ENCODE measurements at places on chromosomes 12 and 14.
A peak's percentile ranks its signal among the peaks of the same experiment; 100 is the strongest.

DNA sequence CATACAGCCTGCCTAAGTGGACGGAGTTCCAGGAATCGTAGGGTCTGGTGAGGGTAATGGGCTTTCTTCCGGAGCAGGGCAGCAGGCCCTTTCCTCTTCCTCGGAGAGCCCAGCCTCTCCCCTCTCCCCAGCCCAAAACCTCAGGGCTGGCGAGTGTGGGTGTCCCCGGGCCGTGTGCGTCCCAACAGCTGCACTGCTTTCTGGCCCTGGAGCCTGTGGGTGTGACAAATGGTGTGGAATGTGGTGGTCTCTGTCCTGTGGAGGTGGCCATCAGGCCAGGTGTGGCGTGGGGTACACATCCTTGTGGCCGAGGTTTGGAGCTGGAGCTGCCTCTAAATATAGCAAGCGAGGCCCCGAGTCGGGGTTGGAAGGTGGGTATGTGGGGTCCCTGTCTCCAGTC lies 8.5 kb downstream of the ORAI1 start:
- DNase-seq, result no peak

DNA sequence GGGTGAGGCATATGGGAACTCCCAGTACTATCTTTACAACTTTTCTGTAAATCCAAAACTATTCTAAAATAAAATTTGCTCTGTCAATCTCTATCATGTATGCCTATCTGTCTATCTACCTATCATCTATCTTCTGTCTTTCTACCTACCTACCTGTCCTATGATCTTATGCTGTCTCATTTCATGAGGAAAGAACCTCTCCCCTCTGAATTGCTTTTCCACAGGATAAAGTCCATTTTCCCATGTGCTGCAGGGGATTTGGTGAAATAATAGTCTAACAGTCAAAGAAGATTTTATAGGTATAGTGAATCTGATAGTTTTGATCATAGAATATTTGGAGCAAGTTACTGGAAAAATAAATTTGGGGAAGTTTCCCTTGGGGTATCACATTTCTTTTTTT lies 86.8 kb upstream of the RIC8B start:
- no peak for DNase-seq

DNA sequence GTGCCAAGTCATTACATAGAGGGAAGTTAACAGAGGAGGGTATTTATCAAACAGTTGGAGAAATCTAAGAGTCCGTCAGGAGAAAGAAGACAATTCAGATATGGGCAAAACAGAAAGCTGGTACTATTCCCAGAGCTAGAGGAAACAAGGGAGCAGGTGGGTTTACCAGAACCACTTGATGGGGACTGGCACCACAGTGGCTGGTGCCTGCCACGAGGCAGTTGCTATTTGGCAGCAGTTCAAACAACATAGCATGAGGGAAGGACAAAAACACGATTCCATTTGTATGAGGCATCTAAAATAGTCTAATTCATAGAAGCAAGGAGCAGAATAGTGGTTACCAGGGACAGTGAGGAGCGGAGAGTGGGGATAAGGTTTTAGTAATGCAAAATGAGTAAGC lies 24.6 kb upstream of the KLRD1 start:
- no peak for DNase-seq

GRCh38 chr12:108063192-108063591 lies 65.9 kb upstream of the WSCD2 start:
- no peak for DNase-seq

DNA sequence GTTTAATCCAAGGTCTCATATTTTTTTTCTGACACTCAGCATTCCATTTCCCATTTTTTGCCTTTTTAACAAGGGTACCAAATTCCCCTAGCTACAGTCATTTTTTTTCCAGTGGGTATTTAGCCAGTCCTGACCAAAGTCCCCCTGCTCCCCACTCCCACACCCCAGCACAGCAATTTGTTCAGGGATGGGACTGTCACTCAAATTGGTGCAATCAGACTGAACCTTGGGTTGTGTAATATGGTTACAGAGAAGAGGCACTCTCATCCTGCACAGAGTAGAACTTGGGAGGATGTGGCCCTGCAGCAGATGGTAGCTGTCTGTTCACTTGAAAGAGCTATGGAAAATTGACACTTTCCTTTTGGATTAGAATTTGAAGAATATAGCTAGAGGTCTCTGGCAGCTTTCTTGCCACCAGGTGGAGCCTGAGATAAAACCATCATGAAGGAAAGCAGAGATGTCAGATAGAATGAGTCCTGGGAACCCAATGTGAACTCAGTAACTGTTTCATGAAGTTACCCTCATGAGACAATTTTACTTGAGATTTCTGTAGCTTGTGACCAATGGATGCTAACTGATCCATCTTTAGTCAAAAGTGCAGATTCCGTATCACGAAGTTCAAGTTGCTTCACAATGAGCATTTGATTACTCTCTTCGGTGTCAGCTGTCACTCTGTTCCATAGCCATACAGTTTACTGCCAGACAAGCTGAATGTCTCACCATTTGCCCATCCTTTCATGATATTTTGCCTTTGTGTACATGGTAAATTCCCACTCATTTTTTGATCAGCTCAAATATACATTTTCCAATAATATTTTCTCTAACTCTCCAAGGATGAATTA lies 394.0 kb upstream of the SYT1 start:
- DNase-seq, result peak; percentile 9

GRCh38 chr12:128940090-128940888 lies 87.0 kb downstream of the GLT1D1 start:
- no peak for DNase-seq

DNA sequence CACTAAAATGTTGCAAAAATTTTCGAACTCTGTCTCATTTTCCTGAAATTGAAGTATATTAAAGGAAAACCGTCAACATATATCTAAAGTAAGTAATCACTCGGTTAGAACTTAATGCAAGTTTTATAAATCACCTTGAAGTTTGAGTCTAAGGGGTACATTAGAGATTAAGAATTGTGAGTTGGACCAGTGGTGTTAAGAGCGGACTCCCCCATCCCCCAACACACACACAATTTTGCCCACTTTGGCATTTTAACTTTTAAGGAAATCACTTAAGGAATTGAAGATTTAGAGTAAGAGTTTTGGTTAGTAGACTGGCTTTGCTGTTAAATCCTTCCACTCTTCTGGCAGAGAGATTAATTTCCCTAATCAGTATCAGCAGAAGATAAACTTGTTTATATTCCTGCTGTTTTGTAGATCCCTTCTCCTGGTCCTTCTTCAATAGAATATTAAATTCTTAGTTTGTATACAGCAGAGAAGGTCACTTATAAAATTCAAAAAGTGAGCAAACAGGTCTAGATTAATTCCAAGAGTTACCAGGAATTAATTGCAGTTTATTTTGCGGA lies 1.5 kb downstream of the HIF1A start:
- no peak for DNase-seq

- no peak for DNase-seq
Observed at GRCh38 chr12:28253161-28253641, 62.9 kb downstream of the CCDC91 start.

DNA sequence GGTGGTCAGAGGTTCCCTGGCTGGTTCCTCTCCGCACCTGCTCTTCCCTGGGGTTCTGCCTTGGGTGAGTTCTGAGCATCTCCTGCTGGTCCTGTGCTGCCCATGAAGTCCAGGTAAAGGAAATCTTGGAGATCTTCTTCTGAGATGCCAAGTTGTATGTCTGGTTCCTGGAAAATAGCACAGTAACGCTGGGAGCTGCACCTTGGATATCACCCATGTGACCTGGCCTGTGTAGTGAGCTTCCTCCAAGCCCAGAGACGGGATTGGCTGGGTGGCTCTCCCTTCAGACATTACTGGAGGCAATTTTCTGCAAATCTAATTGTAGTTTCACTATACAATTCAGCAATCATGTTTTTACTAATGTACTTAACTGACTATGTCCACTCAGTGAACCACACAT lies 1281.1 kb downstream of the TMEM121 start:
- no peak for DNase-seq

- no peak for DNase-seq
Observed at GRCh38 chr12:2411616-2412304, 359.0 kb downstream of the CACNA1C start.

DNA sequence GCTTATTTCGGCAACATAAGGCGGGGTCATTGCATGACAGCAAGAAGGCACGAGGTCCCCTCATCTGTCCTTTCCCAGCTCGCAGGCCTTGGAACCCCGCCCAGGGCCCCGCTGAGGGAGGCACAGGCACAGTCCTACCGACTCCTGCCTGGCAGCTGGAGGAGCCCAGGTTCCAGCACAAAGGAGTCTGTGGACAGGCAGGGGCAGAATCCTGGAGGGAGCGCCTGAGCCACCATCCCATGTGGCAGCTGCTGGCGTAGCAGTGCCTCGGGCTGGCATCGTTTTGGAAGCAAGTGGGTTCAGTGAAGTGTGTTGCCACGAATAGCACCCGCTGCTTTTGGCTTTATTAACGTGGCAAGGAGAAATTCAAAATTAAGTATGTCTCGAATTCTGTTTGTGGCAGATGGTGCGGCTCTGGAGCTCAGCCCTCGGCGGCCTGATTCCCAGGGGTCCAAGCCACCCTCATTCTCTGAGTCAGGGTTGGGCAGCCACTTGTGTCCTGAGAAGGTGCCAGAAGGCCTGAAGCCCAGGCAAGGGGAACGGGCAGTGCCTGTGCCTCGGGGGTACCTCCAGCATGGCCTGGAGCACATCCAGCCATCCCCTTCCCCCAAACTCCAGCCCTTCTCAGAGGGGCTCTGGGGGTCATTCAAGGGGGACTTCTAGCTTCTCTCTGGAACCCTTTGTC lies 35.9 kb downstream of the SLC8B1 start:
- no peak for DNase-seq

DNA sequence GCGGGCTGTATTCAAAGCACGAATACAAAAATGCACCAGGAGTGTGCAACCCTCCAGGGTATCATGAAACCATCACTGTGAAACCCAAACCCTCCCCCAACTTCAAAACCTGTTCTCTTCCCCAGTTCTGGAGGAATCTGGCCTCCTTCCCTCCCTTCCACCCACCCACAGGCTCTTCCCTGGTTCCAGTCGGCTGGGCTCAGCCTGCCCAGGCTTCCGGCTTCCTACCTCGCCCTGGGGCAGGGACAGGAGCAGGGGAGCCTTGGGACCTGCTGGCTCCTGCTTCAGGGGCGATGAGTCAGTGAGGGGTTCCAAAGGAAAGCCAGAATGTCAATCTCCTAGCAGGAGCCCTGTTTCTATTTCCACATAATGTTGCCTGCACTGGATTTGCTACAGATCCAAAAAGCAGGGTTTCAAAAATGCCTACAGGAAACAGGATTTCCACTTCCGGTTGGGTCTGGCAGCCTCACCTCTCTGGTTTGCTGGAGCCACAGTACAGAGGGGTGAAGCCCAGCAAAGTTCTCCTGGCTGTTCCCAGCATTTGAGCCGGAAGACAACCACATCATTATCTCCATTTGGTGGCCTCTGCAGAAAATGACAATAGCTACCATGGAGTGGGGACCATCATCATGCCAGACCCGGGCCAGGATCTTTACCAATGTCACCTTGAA lies 278.3 kb downstream of the DPF3 start:
- peak; percentile 31 for DNase-seq

- peak; percentile 28 for DNase-seq
Observed at GRCh38 chr12:46585854-46586621, 213.5 kb upstream of the SLC38A2 start.

GRCh38 chr12:41186026-41186425 lies 2.1 kb upstream of the PDZRN4 start:
- DNase-seq, result no peak

DNA sequence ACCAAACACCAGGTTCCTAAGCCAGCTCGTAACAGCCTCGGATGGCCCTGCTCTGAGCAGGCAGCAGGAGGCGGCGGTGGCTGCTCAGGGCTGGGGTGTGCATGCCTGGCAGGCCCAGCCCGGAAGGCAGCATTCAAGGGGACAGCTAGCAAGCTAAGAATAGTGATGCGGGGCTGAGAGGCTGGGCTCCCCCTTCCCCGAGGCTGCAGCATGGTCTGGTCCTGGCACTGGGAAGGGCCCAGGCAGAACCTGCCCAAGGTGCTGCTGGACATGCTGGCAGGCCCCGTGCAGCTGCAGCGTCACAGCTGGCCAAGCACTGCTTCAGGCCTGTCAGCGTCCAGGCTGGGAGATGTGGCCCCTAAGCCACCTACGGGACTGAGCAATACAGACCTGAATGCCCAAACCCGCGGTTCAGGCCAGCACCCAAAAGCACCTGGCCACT lies 26.4 kb upstream of the NUDT14 start:
- no peak for DNase-seq

DNA sequence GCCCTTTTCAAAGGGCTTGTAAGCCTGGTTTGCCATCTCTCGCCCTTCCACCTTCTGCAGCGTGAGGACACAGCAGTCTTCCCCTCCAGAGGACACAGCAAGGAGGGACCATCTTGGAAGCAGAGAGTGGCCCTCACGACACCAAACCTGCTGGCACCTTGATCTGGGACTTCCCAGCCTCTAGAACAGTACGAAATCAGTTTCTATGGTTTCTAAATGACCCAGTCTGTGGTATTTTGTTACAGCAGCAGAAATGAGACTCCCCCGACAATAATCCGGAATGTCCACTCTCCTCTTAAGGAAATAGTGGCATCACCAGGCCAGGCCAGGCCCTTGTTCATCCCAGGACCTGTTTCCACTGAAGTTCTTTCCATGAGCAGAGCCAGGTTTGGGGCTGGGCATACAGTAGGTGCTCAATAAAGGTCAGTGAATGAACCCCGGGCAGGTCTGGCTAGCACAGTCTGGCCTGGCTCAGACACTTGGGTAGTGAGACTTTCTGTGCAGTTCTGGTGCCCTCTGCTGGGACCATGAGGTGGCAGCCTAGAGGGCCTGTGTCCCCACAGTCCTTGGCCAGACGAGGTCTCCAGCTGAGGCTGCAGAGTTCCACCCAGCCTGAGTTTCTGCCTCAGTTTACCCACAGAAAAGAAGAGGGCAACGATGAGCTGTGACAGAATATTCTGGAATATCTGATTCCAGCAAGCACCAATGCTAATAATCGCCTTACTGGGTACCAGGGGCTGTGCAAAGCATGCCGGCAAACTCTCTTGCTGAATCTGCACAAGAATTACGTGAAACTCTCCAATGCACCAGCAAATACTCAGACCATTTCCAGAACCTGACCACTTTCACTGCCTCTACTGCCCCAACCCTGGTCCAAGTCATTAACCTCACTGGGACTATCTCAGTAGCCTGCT lies 14.0 kb downstream of the ABCB9 start:
- peak; percentile 70 for DNase-seq

GRCh38 chr12:25283006-25283405 lies 32.3 kb upstream of the KRAS start:
- DNase-seq, result no peak

GRCh38 chr12:109386059-109386433 lies 38.3 kb downstream of the MYO1H start:
- no peak for DNase-seq

- no peak for DNase-seq
Observed at GRCh38 chr14:68557648-68558047, 235.2 kb downstream of the ZFP36L1 start.

DNA sequence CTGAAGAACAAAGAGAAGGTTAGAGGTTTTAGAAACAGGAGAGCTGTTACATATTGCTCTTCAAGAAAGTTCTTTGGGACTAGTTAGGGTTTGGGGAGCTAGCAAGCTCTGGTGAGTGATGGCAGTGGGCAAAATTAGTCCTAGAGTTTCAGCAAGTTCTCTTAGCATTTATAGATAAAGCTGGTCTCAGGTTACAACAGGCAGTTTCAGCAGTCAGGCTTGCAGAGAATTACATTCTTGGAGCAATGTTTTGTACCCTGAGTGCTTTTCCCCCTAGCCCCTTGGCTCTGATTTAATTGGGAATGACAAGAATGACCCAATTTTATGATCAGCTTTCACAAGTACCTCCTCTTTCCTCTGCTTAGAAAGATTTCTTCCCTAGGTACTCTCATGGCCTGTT lies 21.4 kb upstream of the EID3 start:
- no peak for DNase-seq

- DNase-seq, result no peak
Observed at GRCh38 chr14:93103392-93104080, 12.2 kb downstream of the ITPK1 start.

GRCh38 chr12:106195621-106196027 lies 52.2 kb downstream of the CKAP4 start:
- no peak for DNase-seq

Measured in nephron progenitor cell (in vitro differentiated cells).